ENCODE measurements at places on chromosomes 12 and 14. TPM values are rescaled to one million over a fixed set of nuclear protein-coding genes. Genes with fewer than 3 reads are reported as not detected.

ARMH4 gene
- total RNA-seq, result not detected

ACVRL1 gene
- total RNA-seq, result 23.3 TPM

DNA sequence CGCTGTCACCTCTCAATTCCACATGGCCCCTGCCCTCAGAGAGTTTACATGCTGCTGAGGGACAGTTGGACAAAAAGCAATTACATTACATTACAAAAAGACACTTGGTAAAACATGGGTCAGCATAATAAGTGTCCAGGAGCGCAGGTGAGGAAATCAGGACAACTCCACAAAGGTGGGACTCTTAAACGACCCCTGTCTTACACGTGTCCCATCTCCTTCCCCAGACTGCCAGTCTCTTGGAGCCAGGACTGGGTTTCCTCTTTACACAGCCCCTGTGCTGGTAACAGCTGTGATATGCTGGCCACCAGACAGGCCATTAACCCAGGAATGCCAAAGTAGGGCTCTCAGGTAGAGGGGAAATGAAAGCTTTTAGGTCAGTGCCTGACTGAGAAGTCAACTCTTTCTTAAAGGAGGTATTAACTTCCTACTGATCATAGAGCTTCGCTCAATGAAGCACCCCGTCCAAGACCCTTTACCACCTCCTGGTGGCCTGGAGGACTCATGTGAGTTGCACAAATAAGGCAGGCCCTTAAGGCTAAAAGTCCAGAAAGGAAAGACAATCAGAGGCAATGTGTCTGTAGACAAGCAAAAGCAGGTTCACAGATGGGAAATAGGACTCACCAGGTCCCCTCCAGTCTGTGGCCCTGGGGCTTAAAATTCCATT, 55.5 kb downstream of the ANO2 start:
- no peak for DNase-seq

KLRB1 gene
- total RNA-seq, result not detected

SYNE3 gene
- 11.5 TPM for total RNA-seq

- peak; percentile 36 for DNase-seq
Observed at GRCh38 chr12:120640861-120641833, 721 bp downstream of the CABP1 start.

SPATA7 gene
- total RNA-seq, result 11.2 TPM

CLEC9A gene
- not detected for total RNA-seq

GRCh38 chr12:65430571-65431306, 152.3 kb downstream of the MSRB3 start:
- DNase-seq, result peak; percentile 87

- no peak for DNase-seq
Observed at GRCh38 chr12:107109726-107110719, 16.7 kb upstream of the CRY1 start.

All from SJSA1 (cell line).